ENCODE measurements at places on chromosomes 7 and 10. TPM values are rescaled to one million over a fixed set of nuclear protein-coding genes. Genes with fewer than 3 reads are reported as not detected.

GRCh38 chr7:101564778-101565211 lies 64.3 kb downstream of the MYL10 start:
- H3K4me1 ChIP-seq: peaks cover 2% of the 10 kb centered on the region
- no peak overlapping the region for H3K27ac ChIP-seq
- no peak overlapping the region for H3K4me3 ChIP-seq
- no peaks in the 10 kb centered on the region for H3K36me3 ChIP-seq
- H3K27me3 ChIP-seq: peaks cover 10% of the 10 kb centered on the region
- DNase-seq: no peak

The EGR2 gene
- total RNA-seq: 66.9 TPM

- H3K27me3 ChIP-seq: no peaks in the 10 kb centered on the region
- H3K27ac ChIP-seq: peak overlapping the region; percentile 73
- peaks cover 44% of the 10 kb centered on the region for H3K4me1 ChIP-seq
- DNase-seq: peak; percentile 48
Measured at GRCh38 chr7:30479202-30480120, 877 bp upstream of the NOD1 start.

- no peak overlapping the region for H3K4me3 ChIP-seq
- no peak overlapping the region for H3K27ac ChIP-seq
- H3K4me1 ChIP-seq: no peaks in the 10 kb centered on the region
Measured at GRCh38 chr7:41472427-41473125, 230.3 kb downstream of the INHBA start.

- no peak overlapping the region for H3K27ac ChIP-seq
- no peaks in the 10 kb centered on the region for H3K36me3 ChIP-seq
- no peaks in the 10 kb centered on the region for H3K4me1 ChIP-seq
- no peak overlapping the region for H3K4me3 ChIP-seq
- no peaks in the 10 kb centered on the region for H3K27me3 ChIP-seq
Measured at GRCh38 chr7:70098905-70099672, 500.8 kb downstream of the AUTS2 start.

The H2BK1 gene
- not detected for total RNA-seq

DNA sequence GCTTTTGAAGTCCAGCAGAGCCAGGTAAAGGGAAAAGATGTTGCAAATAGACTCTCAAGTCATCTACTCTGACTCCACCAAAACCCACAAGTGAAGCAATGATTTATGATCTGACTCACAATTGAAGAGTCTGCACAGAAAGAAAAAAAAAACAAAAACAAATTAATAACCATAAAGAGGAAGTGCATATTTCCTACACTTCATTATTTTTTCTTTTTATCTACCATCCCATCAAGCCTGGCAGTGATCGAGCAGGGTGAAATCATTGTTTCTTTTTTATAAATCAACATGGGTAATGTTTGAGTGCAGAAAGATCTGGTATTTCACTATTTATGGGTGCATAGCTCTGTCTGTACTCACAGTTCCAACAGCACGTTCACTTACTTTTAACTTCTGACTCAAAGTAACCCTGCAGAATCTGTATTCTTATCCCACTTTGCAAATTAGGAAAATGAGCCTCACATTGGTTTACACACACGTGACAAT lies 829.0 kb downstream of the TNS3 start:
- no peak overlapping the region for H3K4me3 ChIP-seq
- no peaks in the 10 kb centered on the region for H3K36me3 ChIP-seq
- H3K4me1 ChIP-seq: no peaks in the 10 kb centered on the region
- H3K27ac ChIP-seq: no peak overlapping the region

GRCh38 chr7:94590526-94591162 lies 65.3 kb downstream of the SGCE start:
- H3K4me1 ChIP-seq: no peaks in the 10 kb centered on the region
- H3K27ac ChIP-seq: no peak overlapping the region
- DNase-seq: no peak
- no peak overlapping the region for H3K4me3 ChIP-seq

DNA sequence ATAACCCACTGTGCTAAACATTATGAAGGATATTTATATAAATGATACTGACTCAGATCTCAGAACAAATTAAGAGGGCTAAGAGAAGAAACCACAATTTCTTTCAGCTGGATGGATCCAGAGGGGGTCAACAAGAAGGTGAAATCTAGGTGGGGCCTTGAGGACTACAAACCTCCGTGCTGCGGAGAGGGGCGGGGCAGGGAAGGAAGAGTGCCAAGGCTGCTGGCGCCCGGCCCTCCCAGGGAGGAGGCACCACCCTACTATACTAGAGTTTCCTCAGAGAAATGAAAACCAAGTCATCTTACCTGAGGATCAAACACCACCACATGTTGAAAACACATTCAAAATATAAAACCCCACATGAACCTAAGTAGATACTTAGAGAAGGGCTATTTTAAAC lies 29.3 kb upstream of the CRYGN start:
- H3K27ac ChIP-seq: no peak overlapping the region
- peaks cover 48% of the 10 kb centered on the region for H3K4me1 ChIP-seq
- H3K36me3 ChIP-seq: peaks cover 83% of the 10 kb centered on the region
- no peak for DNase-seq
- no peaks in the 10 kb centered on the region for H3K27me3 ChIP-seq
- no peak overlapping the region for H3K4me3 ChIP-seq

All from activated CD4-positive, alpha-beta memory T cell treated with anti-CD3 and anti-CD28 coated beads for 36 hours (primary cell).